ENCODE measurements at places on chromosomes 11 and 22.

DNA sequence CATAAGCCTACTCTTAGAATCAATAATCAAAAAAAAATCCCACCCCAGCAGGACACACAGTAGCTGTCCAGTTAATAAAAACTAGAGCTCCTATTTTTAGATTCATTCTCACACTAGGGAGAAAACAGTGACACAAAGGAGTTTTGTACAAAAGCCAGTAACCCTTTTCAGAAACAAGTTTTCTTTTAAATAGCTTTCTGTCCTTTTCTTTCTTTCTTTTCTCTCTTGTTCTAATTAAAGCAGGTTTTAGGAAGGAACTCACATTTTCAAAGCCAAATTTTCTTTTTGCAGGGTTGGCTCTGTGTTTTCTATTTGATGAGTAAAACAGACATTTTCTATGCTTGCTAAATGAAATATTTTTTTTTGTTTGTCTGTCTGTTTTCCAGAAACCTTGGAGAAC lies 1390.7 kb downstream of the FAM181B start:
- no peak for DNase-seq

- DNase-seq: no peak
Observed at GRCh38 chr11:74306435-74307175, 4.8 kb downstream of the P4HA3 start.

DNA sequence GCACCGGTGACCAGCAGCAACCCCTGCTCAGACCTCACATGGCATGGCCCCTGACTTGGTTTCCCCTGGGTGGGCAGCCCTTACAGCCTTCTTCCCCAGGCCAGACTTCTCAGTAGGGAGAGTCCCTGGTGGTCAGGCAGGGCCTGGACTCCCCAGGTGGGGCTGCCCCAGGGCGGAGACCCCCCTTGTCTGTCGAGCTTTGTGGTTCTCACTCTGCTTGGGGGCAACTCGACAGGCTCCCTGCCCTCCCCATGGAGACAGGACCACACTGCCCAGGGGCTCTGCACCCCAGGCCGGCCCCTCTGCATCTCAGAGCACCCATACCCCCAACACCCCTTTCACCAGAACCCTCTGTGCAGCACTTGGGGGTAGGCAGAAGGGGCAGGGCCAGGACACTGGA lies 87.7 kb downstream of the MORC2 start:
- no peak for DNase-seq

DNA sequence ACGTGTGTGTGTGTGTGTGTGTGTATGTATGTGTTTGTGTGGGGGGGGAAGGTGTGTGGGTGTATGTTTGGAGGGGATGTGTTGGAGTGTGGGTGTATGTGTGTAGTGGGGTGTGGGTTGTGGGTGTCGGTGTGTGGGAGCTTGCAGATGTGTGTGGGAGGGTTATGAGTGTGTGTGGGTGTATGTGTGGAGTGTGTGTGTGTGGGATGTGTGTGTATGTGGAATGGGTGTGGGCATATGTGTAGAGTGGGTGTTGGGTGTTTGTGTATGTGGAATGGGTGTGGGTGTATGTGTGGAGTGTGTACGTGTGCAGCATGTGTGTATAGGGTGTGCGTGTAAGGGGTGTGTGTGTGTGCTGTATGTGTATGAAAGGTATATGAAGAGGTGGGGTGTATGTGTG lies 14.7 kb downstream of the STX3 start:
- DNase-seq: no peak

DNA sequence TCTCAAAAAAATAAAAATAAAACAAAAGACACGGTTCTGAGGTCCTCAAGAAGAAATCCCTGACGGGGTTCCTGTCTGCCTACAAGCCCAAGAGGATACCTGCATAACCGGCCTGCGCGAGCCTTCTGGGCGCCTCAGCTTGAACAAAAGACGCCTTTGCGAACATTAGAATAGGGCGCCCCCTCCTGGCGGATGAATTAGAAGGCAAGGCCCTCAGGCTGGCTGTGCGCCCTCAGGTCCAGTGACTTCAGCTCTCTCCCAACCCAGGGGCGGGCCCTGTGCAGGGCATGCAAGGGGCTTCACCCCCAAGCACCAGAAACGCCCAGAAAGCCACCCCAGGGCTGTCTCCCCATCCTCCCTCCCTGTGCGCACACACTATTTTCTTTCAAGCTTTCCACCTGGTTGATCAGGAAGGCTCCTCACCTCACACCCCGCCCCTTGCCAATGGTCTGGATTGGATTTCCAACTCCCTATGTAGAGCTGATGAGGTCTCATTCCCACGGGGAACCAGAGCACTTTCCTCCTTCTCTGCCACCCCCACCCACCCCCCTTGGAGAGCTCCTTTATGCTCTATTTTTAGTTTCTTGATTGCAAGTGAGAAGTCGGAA lies 273.3 kb downstream of the BUD13 start:
- no peak for DNase-seq

- DNase-seq: no peak
Observed at GRCh38 chr11:83520849-83521248, 234.7 kb upstream of the CCDC90B start.

DNA sequence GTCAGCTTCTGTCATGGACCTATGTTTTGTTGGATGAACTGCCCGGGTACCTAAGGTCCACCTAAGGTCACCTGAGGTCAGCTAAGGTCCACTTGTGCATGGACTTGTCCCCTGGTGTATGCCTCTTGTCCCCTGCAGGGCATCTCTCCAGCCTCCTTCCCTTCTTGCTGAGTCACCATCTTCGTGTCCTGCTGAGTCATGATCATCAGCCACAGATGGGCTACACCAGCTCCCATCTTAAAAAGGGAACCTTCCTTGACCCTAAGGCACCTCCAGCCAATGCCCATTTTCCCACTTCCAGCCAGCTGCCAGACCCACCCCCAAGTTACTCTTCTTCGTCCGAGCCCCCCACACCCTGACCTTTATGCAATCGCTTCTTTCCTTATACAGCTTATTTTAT lies 544.9 kb downstream of the TBC1D22A start:
- DNase-seq: no peak

- no peak for DNase-seq
Observed at GRCh38 chr22:46432164-46433068, 96.9 kb downstream of the TRMU start.

- DNase-seq: no peak
Observed at GRCh38 chr11:11958403-11959231, 49.8 kb downstream of the DKK3 start.

DNA sequence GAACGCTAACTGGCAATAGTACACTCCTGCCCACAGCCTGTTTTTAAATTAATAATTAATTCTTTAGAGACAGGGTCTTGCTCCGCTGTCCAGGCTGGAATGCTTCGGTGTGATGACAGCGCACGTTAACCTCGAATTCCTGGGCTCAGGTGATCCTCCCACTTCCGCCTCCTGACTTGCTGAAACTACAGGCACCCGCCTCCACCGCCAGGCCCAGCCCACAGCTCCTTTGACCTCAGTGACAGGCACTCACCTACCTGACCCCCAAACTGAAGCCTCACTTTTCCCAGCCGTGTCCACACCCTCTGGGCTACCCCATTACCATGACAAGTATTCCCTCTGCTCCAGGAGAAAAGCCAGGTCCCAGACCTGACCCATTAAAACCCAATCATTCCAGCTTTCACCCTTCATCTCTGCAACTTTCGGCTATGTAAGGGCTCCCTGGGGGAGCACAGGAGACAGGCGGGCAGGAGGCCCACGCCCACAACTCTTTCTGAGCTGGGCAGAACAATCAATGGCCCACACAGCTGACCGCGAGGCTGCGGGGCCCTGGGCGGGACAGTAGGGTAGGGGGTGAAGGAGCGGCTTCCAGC lies 730 bp downstream of the LMNTD2 start:
- DNase-seq: no peak

GRCh38 chr11:117868815-117869561 lies 7.5 kb downstream of the FXYD6 start:
- no peak for DNase-seq

DNA sequence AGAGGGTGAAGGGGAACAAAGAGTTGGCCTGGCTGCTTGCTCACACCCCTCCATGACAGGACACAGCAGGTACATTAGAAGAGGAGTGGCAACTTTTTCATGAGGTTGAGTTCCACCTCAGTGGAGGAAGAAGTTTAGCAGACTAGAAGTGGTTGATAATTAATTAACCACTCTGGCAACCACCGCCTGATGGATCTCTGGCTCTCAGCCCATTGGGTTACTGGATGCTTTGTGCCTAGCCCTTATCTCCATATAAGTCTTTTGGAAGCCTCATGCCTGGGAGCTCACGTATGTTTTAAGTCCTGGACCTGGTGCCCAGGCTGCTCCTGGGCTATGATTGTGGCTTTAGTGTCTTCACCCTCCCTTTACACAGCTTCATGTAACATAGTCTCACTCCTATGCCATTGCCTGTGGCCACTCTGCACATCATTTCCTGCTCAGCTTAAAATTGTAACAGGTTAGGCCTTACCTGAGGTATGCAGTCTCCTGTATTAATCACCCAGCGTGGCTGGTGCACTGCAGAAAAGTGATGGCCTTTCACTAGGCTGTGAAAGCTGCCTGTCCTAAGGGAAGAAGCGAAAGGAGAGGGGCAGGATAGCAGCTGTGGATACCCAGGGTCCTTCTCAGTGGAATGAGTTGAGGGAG lies 72.7 kb upstream of the CRTAM start:
- DNase-seq: no peak

GRCh38 chr22:24327832-24328231 lies 57.2 kb downstream of the SPECC1L start:
- DNase-seq: no peak

DNA sequence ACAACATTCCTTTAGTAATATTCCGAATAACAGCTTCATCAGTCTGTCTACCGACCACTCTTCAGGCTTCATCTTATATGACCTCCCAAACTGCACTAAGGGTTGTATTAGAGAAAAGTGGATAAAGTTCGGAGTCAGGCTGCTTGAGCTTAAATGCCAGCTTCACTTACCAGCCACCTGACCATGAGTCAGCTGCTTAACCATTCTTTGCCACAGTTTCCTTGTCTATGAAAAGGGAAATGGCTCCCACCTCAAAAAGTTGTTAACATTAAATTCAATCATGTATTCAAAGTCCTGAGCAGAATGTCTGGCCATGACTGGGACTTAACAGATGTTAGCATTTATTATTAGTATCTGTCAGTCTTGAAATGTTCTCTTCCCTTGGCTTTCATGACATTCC lies 20.9 kb downstream of the LIMK2 start:
- DNase-seq: no peak

DNA sequence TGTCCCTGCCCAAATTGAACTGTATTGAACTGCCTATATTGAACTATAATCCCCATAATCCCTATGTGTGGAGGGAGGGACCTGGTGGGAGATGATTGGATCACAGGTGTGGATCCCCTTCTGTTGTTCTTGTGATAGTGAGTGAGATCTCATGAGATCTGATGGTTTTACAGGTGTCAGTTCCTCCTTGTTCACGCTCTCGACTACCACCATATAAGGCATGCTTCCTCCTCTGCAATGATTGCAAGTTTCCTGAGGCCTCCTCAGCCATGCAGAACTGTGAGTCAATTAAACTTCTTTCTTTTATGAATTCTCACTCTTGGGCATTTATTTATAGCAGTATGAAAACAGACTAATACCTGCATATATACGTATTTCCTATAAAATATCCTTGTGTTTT lies 206.5 kb upstream of the PDGFD start:
- DNase-seq: no peak

GRCh38 chr11:69122630-69123431 lies 32.9 kb upstream of the SMIM38 start:
- DNase-seq: peak; percentile 64

DNA sequence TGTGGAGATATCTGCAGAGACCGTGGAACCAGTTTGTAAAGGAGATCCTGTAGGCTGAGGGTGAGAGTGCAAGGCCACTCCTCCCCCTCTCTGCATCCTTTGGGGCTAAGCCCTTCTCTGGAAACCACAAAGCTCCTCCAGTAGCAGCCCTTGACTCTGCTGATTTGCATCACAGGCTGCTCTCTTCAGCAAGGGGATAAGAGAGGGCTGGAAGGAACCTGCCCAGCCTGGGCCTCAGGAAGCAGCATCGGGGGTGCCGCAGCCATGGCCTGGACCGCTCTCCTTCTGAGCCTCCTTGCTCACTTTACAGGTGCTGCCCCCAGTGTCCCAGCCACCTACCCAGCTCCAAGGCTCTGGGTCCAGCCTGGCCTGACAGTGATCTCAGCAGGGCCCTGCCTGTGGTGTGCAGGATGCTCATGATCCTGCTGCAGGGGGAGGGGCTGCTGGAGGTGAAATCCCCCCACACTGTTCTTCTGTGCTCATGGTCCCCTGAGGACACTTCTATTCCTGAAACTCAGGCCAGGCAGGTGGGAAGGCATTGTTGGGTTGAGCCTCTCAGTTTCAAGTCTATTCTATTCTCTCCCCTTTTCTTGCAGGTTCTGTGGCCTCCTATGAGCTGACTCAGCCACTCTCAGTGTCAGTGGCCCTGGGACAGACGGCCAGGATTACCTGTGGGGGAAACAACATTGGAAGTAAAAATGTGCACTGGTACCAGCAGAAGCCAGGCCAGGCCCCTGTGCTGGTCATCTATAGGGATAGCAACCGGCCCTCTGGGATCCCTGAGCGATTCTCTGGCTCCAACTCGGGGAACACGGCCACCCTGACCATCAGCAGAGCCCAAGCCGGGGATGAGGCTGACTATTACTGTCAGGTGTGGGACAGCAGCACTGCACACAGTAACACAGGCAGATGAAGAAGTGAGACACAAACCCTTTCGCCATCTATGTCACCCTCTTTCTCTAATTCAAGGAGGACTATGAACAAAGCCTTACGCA lies 68.5 kb upstream of the IGLL5 start:
- no peak for DNase-seq

GRCh38 chr11:64720640-64721358 lies 2.2 kb downstream of the NRXN2 start:
- no peak for DNase-seq

DNA sequence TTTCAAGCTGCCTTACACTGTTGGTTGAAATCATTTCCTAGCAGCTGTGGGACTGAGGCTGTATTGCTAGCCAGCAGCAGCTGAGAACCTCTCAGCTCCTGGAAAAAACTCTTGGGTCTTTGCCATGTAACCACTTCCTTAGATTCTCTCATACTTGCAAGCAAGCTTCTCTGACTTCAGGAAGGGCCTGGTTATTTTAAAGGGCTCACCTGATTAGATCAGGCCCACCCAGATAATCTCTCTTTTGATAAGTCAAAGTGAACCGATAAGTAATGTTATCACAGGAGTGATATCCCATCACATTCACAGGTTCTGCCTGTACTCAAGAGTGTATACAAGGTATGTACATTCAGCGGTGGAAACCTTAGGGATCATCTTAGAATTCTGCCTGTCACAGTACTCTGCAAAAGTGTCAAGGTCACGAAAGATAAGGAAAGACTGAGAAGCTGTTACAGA lies 7.4 kb upstream of the CLPB start:
- no peak for DNase-seq

- no peak for DNase-seq
Observed at GRCh38 chr11:116603728-116604323, 169.0 kb downstream of the BUD13 start.
